CD4-positive, alpha-beta T cell treated with Interleukin-4 for 1 hour (primary cell): ENCODE measurements at places on chromosomes 2 and 18.

DNA sequence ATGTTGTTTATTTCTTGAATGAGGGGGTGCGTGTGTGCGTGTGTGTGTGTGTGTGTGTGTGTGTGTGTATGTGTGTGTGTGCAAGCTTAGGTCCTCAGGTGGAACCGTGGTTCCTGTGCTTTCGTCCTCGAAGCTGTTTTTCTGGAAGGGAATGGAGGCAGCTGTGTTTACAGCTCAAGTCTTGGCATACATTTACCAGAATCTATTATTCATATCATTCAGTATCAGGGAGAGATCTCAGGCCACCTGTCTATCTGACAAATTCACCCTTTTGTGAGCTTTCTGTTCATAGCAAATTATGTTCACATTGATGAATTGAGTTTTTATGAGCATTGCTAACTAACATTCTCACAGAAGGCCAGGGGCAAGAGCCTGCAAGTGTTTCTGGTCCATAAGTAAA lies 550.4 kb downstream of the ARHGAP15 start:
- no peak for DNase-seq

- DNase-seq, result no peak
Observed at GRCh38 chr2:105378276-105378840, 20.5 kb downstream of the FHL2 start.

GRCh38 chr2:1692342-1692741 lies 52.0 kb downstream of the PXDN start:
- no peak for DNase-seq

DNA sequence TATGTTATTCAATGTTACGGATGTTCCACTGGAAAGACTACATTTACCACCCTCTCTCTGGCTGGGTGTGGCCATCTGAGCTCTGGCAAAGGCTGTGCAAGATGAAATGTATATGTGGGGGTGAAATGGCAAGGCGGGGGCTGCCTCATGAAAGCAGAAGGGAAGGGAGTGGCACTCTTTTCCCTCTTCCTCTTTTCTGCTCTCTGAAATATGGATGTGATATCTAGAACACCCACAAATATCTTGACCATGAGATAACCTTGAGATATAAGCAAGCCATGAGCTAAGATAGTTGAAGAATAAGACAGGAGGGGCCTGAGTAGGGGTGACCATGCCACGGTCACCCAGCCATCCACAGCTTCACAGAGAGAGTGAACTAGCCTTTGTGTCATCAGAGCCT lies 367.8 kb upstream of the ID2 start:
- peak; percentile 47 for DNase-seq

GRCh38 chr2:211944572-211944971 lies 594.0 kb downstream of the ERBB4 start:
- no peak for DNase-seq

- DNase-seq, result peak; percentile 11
Observed at GRCh38 chr2:187475499-187476248, 27.6 kb upstream of the CALCRL start.

GRCh38 chr2:142037066-142037465 lies 93.8 kb downstream of the LRP1B start:
- no peak for DNase-seq

DNA sequence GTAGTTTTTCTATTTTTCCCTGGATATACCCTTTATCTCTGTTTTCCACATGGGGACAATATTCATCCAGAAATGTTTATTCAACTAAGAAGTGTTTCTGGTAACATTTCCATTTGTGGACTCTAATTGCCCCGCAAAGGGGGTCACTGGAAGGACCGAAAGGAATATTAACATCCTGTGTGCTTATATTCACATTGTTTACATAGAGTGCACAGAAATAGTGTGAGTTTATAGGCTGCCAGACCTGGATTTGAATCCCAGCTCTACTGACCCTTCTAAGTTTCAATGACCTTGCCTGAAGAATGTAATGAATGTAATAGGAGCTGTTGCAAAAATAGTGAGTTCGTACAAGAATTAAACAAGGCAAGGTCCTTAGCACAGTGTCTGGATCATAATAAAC lies 152.9 kb upstream of the NCKAP5 start:
- no peak for DNase-seq

GRCh38 chr2:191611614-191612013 lies 66.3 kb upstream of the NABP1 start:
- peak; percentile 55 for DNase-seq
